ENCODE measurements at places on chromosomes 7 and 10.

GRCh38 chr7:117008118-117008885 lies 55.0 kb downstream of the ST7 start:
- no peak for DNase-seq

DNA sequence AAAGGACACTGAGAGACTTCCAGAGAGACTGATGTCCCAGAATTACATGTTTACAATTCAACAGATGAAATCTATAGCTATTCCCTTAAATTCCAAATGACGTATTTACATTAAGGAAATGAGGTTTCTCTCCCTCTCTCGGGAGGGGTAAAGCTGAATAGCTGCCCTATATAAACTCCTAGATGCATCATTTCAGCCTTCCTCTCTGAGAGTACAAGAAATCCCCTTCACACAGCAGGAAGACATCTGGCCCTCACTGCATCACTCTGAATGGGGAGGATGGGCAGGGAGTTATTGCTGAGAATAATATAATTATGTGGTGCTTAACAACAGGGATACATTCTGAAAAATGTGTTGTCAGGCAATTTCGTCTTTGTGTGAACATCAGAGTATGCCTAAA lies 11.0 kb downstream of the POT1 start:
- DNase-seq: no peak

DNA sequence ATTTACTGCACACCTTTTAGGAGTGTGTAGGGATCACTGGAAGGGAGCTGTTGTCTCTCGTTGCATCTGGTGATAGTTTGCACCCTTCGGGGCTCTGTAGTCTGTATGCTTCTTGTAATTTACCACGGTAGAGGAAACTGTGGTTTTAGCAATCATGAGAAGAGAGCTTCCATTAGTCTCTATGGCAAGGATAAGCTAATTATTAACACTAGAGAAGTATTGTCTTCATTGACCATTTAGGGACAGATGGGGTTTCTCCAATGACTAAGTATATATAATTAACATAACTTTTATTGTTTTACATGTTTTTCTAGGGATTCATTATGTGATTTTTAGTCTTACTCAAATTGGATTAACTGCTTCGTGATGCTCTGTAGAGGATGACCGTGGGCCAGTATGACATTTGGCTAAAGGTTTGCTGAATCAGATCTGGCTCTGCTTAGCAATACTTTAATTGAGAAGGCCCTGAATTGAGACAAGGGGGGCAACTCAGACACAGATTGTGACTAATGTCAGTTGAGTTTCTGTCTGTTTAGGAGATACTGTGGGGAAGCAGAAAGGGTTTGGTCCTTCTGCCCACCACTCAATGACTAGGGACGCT lies 8.7 kb downstream of the SLC18A2 start:
- DNase-seq: no peak

DNA sequence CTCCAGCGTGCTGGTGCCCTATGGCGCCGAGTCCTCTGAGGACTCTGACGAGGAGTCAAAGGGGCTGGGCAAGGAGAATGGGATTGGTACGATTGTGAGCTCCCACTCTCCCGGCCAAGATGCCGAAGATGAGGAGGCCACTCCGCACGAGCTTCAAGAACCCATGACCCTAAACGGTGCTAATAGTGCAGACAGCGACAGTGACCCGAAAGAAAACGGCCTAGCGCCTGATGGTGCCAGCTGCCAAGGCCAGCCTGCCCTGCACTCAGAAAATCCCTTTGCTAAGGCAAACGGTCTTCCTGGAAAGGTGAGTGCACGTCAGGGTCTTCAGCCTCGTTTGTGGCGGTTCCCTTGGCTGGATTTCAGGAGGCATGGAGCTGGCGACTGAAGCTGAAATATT lies 118.8 kb downstream of the ANKRD61 start:
- no peak for DNase-seq

GRCh38 chr7:112144284-112145059 lies 61.7 kb downstream of the DOCK4 start:
- DNase-seq: no peak

DNA sequence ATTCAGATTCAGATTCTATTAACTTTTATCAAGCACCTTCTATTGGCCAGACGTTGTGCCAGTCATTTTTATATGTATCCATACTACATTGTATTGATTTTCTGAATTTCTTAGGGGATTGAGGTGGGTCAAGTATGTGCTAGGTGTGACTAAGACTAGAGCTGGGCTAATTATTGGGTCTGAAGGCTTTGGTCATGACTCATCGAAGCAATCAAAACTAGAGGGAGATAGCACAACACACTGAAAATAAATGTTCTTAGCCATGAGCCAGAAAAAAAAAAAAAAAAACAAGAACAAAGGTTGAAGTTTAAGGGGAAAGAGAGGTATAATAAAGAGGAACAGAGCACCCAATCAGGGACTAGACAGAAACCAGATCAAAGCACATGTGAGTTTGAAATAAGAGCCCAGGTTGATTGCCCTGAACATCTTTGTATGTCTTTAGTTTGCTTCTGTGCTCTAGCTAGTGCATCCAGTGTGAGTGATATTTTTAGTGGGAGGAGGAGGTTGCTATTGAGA lies 171.6 kb upstream of the FOXP2 start:
- no peak for DNase-seq

- peak; percentile 81 for DNase-seq
Observed at GRCh38 chr10:72334825-72335393, 19.8 kb downstream of the DNAJB12 start.

DNA sequence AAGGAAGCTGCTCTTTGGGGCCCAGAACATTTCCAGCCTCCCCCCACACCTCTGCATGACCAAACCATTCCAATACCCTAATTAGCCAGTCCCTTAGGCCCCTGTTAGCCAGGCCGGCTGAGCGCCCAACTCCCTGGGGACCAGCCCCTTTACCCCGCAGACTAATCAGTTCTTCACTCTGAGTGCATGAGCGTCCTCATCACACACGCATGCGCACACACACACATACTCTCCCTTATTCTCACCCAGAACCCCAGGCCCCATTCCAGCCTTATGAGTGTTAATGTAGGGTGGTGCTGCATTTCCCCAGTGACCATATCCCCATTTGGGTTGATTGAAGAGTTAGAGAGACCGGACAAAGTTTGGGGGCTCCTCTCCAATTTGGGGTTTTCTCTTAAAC lies 77.0 kb upstream of the SLF2 start:
- DNase-seq: no peak

DNA sequence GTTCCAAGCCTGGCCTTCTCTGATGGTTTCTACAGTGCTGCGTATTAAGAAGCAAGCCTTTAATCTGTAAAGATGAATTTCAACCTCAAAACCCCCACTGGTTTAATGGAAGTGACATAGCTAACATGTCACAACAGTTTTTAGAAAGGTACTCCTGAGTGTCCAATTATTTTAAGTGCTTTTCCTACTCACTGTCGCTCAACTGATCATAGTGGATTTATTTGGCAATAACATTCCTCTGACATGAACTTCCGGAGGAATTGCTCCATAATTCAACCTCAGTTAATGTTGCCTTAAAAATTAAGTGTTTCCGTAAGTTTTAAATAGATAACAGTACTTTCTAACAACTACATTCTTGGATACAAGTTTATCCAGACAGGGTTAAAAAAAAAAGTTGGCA lies 57.5 kb downstream of the AGMO start:
- DNase-seq: no peak

DNA sequence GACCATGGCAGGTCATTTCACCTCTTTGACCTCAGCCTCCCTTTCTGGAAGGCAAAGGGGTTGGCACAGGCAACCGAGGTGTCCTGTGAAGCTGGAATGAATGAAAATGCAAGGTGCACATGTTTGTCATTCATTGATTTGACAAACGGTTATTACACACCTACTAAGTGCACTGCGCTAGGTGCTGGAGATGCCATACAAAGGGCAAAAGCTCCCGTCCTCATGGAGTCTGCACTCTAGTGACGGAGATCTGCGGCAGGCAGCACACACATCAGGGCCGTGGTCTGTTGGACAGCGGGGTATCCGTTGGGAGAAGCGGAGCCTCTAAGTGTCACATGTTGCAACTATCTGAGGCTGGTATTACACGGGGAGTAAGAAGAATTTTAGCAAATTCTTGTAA lies 44.2 kb downstream of the PRF1 start:
- DNase-seq: no peak

Measured in GM13976 (cell line).